ENCODE measurements at places on chromosomes 4 and X.

GRCh38 chr4:162865102-162865501, 301.6 kb downstream of the NAF1 start:
- no peak for DNase-seq

DNA sequence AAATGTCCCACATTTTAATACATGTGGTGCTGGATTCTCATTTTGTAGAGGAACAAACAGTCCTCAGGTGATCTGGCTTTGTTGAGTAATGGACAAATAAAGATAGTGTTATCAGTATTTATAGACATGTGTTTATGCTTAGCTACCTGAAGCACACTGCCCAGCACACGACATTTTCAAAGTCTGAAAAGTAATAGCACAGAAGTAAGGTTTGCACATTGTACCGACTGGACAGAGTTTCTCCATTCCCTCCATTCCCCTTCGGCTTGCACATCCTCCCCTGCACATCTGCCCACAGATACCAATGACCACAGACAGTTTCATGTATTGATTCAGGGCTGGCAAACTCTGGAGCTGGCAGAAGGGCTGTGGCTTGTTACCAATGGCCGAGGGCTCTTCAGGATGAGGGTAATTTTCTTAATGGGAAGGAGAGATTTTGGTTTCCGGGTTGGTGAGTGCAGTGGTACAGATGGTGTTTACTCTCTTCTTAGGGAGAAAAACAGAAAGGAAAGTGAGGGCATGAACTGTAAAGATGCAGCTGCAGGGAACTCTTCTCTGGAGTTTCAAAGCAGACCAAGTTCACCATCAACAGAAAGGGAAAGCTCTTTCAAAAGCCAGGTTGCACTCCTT, 2.3 kb downstream of the GRPR start:
- no peak for DNase-seq

- DNase-seq: no peak
These were observed 575.1 kb downstream of the IL15 start for GRCh38 chr4:142211444-142211843.

DNA sequence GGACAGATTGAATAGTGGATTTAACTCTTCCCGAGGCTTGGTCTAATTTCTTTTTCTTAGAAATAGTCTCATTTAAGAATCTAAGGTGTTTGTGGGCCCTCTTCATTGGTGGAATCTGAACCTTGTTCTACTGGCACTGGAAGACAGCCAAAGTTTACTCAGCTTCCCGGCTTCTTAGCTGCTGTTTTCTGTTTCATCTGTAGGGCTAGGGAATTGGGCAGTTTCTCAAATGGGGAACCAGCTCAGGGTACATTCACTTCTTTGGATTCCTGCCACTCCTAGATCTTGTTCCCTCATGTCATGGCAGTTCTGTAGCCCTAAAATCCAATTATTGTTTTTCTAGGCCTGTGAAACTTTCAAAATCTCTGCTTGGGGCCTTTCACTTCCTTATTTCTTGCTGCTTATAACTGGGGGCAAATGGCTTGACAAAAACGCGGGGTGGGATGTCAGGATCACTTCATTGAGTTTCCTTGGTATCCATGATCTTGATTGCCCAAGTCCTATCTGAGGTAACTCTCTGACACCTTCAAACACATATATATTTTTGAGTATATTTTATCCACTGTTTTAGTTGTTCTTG, 985.0 kb downstream of the C4orf33 start:
- DNase-seq: no peak

GRCh38 chrX:140712413-140713173, 3.0 kb downstream of the LINC00632 start:
- no peak for DNase-seq

DNA sequence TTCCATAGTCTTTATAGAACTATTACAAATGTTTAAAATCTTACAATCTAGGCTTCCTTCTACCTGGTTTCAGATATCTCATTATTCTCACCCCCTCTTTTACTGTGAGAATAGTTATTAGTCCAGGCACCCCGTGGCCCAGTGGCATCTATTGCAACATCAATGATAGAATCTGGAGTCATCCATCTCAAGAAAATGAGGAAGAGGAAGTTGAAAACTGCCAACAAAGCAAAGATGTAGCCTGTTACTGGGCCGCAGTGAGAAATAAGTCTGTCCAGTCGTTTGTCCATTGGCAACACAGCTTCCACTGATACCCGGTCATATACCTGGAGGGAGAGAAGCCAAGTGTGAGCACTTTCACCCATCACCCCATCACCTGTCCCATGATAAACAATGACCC, 6.0 kb upstream of the ASB11 start:
- DNase-seq: no peak

- no peak for DNase-seq
These were observed 55.7 kb upstream of the EOLA2 start for GRCh38 chrX:149993989-149994388.

GRCh38 chrX:78384486-78384885, 57.1 kb upstream of the CYSLTR1 start:
- no peak for DNase-seq

DNA sequence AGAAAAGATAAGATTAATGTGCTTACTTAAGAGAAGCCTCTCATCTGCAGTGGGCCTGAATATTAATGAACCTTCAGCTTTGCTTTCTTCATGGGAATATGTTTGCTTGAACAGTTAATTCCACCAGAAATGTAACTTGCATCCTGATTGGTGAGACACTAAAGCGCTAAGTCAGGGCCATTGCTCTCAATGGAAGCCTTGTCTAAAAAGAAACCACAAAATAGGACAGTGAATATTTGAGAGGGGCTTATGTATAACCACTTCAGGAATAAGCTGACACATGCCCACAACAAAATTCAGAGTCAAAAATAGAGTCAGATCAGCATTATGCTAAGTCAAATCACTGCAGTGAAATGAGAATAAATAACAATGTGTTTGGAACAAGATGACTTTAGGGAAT, 1125.8 kb downstream of the STIM2 start:
- no peak for DNase-seq

DNA sequence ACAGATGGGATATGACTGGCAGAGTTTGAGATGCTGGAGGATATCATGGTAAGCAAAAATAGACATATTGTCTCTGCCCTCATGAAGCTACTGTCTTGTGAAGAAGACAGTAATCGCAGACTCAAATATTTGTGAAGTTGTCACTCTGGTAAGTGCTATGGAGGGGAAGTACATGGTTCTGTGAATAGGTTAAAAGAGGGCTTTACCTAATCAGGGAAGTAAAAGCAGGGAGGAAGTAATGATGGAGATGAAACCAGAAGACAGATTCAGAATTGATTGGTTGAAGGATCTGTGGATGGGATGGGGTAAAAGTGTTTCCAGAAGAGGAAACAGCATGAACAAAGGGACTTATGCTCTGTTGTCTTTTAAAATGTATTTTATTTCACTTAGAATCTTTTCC, 19.3 kb upstream of the MAGED1 start:
- no peak for DNase-seq

DNA sequence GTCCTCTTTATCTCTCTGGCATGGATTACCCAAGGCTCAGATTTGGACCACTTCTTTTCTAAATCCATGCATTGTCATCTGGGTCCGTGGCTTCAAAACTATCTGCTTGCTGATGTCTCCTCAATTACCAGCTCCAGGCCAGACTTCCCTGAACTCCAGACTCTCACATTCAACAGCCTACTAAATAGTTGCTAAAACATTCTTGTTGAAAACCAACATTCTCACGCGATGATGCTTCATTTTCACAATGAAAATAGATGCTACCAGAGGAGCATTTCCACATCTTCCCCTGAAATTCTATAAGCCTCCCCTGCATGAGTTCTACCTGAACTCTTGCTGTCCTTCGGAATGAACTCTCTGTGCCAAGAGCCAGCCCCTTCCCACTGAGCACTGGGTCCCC, 5.2 kb upstream of the TLR6 start:
- no peak for DNase-seq

DNA sequence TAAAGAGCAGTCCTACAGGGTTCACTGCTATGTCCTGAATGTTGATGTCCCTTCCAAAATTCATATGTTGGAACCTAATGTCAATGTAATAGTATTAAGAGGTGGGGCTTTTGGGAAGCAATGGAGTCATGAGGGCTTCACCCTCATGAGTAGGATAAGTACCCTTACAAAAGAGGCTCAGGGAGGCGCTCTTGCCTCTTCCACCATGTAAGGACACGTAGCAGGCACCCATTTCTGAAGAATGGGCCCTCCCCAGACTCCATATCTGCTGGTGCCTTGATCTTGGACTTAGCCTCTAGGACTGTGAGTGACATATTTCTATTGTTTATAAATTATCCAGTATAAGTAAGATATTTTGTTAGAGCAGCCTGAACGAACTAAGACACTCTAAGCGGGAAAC, 15.8 kb downstream of the MED28 start:
- DNase-seq: no peak

DNA sequence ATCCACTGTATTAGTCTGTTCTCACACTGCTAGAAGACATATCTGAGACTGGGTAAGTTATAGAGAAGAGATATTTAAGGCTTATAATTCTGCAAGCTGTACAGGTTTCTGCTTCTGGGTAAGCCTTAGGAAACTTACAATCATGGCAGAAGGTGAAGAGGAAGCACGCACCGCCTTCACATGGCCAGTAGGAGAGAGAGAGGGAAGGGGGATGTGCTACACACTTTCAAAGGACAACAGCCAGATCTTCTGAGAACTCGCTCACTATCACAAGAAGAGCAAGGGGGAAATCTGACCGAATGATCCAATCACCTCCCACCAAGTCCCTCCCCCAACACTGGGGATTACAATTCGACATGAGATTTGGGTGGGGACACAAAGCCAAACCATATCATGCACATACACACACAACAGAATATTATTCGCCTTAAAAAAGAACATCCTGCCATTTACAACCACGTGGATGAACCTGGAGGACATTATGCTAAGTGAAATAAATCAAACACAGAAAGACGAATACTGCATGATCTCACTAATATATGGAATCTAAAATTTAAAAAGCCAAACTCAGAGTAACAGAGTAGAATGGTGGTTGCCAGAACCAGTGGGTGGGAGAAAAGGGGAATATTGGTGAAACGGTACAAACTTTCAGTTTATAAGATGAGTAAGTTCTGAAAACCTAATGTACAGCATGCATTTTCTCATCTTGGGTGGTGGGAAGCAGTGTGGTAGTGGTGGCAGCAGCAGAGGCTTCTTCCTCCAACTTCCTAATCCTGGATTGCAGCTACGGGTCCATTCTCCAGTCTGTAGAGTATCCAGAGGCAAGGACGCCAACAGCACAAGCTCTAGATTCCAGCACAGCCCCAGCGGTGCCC, 12.8 kb downstream of the FRYL start:
- DNase-seq: no peak

- no peak for DNase-seq
These were observed 1.4 kb downstream of the MID1 start for GRCh38 chrX:10618961-10619360.

GRCh38 chr4:188624370-188624769, 485.1 kb downstream of the TRIML1 start:
- DNase-seq: no peak

DNA sequence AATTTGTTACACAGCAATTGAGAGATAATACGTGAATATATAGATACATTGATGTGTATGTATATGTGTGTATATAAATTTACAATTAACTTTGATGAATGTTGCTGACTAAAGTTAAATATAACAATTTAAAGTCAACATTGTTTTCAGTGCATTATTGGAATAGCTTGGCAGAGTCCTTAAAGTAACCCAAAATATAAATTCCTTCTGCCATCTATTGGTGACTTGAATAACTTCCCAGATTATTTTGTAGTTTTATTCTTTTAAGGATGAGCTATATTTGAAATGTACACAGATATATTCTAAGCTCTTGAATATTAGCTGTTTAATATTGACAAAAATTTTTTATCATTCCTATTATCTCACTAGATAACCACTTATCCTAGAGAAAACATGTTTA, 298.2 kb upstream of the FSTL5 start:
- no peak for DNase-seq

DNA sequence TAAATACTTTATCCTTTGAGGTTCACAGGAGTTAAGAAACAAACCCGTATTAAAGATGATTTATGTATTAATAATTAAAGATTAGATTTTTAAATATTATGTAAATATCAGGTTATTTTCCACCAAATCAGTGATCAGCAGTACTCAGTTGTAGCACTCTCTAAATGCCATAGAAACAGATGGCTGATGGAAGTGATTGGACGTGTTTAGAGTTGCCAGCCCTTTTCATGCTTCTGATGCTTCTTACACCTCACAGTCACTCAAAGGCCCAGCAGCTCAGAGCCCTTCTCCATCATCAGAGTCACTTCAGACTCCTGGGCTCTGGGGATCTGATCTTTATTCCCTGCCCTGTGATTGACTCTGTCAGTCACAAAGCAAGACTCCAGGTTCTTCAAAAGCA, 170.1 kb upstream of the PGRMC2 start:
- no peak for DNase-seq

- DNase-seq: no peak
These were observed 114.7 kb downstream of the SHROOM3 start for GRCh38 chr4:76549765-76550164.

- no peak for DNase-seq
These were observed 4.4 kb upstream of the PRDM8 start for GRCh38 chr4:80192937-80193336.

DNA sequence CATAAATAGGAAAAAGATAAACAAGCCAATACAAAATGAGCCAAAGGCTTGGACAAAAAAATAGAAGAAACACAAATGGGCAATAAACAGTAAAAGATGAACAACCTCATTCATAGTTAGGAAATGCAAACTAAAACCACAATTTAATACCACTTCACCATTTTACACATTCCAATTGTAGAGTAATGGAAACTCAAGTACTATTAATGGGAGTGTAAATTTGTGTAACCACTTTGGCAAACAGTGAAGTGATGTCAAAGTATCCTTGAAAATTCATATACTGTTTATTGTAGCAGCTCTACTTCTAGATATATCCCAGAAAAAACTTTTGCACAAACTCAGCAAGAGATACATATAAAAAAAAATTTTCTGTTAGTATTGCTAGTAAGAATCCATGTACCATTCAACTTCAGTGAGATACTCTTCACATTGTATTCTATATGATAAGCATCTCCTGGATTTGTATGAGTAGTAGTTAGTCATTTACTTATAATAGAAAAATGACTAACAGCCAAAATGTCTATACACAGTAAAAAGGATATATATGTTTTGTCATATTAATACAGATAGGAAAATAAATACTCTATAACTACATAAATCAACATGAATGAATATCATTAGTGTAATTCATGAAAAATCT, 229.8 kb downstream of the DKK2 start:
- DNase-seq: no peak

DNA sequence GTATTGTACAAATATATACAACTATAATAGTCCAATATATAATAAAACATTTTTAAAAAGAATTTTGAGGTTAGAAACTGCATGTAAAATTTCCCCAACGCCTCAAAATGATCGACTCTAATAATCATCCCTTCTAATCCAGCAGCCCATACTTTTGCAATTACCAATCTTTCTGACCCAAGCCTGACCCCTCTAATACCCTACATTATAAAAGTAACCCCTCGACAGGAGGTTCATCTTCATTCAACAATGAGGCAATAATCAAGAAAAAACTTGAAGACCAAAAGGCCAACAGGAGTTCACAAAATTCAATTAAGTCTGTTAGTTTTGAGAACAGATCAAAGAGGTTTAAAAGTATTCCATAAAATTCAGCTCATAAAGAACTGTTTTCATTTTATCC, 393.5 kb downstream of the GPM6A start:
- no peak for DNase-seq
